ENCODE measurements at places on chromosomes 2 and 18.

DNA sequence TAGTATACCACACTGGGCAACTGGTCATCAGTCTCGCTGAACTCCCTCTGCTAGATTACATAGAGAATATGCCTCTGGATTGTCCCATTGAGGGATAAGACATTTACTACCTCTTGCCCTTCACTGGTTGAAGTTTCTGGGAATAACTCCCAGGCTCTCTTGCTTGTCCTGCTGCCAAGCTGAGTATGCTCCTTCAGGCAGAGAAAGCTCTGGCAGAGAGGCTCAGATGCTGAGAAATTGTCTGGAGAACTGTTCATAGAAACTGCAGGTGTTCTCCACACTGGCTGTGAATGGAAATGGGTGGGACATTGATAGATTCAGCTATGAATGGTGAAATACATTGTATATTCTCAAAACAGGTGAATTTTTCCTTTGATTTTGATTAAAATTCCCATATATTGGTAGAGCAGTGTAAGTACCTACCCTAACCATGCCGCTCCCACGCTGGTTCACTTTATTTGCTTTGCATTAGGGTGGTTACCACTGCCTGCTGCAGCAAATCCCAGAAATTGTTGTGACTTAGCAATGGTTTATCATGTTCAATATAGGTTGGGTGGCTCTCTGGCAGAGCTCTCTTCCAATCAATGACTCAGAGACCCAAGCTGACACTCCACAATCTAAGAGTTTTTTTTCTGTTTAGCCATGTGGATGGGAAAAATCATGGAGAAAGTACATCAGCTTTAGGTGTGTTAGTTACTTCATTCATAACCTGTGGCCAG is 36.7 kb downstream of the FAM117B start:
- DNase-seq, result no peak

- peak; percentile 38 for DNase-seq
Measured at GRCh38 chr2:223835701-223836532, 1.5 kb downstream of the AP1S3 start.

DNA sequence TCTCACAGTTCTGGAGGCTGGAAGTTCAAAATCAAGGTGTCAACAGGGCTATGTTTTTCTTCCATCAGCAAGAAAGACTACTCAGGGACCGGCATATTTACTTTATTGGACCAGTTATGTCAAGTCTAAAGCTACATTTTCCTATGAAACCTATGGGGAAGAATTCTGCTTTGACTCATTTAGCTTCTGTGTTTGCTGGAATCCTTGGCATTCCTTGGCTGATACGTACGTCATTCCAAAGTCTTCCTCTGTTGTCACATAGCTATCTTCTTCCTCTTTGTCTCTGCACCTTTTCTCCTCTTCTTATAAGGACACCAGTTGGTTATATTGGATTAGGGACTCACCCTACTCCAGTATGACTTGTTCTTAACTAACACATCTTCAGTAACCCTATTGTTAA is 137.4 kb upstream of the FBXO11 start:
- no peak for DNase-seq

- DNase-seq, result no peak
Measured at GRCh38 chr2:239685965-239686364, 285.1 kb upstream of the HDAC4 start.

DNA sequence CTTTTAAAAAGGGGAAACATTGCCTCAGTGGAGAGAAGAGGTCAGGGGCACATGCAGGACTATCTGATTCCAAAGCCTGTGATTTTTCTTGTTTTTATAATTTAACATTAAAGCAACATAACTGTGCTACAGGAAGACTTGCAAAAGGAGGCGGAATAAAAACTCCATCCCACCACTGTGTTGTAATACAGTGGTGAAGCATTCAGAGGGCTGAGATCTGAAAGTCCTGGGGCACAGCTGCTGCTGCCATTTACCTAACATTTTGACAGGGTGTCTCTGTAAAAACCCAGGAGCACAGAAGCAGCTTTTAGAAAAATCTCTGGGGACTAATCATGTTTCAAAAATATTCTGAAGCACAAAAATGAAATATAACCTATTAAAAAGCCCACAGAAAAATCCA is 97.6 kb downstream of the GRB14 start:
- DNase-seq, result no peak

DNA sequence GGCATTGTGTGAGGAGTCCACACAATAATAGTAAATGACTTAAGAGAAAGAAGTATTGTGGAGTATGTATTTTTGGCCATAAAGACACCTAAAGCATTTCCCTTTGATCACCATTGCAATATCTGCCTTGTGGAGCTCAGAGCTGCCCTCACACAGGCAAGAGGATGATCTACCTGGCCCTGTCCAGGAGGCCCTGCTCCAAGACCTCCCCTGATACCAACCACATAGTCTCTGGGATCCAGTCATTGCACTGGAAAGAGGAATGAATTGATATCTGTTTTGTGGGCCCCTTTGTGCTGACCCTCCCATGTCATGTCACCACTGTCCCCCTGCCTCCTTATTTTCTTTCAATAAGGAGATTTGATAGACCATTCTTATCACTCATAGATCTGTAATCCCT is 430.6 kb upstream of the TNP1 start:
- DNase-seq, result no peak

- no peak for DNase-seq
Measured at GRCh38 chr2:98459496-98460175, 15.0 kb downstream of the INPP4A start.

- peak; percentile 32 for DNase-seq
Measured at GRCh38 chr2:46337208-46337994, 40.2 kb downstream of the EPAS1 start.
